ENCODE measurements at places on chromosomes 1 and 21. TPM values are rescaled to one million over a fixed set of nuclear protein-coding genes. Genes with fewer than 3 reads are reported as not detected.

Gene LYSMD1
- 5.4 TPM for total RNA-seq

Gene CD1E
- total RNA-seq: not detected

Gene PROK1
- total RNA-seq: not detected

Gene PSMA5
- 154 TPM for total RNA-seq

Gene LCE3D
- not detected for total RNA-seq

Gene SCAMP3
- total RNA-seq: 72.7 TPM

Gene CEP104
- total RNA-seq: 13.1 TPM

Gene RAB7B
- 3.8 TPM for total RNA-seq

Gene KLHDC8A
- total RNA-seq: not detected

Gene RHOU
- total RNA-seq: 2.8 TPM

Gene PIGV
- total RNA-seq: 14.5 TPM

Gene FCAMR
- not detected for total RNA-seq

Gene PAQR7
- 3.2 TPM for total RNA-seq

Gene RXRG
- not detected for total RNA-seq

Gene AMY2B
- total RNA-seq: 0.76 TPM

Gene FAM110D
- 0.04 TPM for total RNA-seq

Gene HES2
- total RNA-seq: not detected

Gene CLIC6
- total RNA-seq: not detected

Gene COL6A1
- 29.6 TPM for total RNA-seq

Gene LIPI
- not detected for total RNA-seq

Gene PLCH2
- total RNA-seq: 0.02 TPM

Gene NR5A2
- 0.06 TPM for total RNA-seq

Gene C1orf116
- not detected for total RNA-seq

Gene SPRR2G
- not detected for total RNA-seq

Gene HTR6
- total RNA-seq: not detected

Gene LCA5L
- 1.4 TPM for total RNA-seq

Gene ESRRG
- 0.72 TPM for total RNA-seq

Gene RPTN
- total RNA-seq: not detected
